ENCODE measurements at places on chromosomes 7 and 10.

GRCh38 chr7:74082770-74083116 lies 861 bp upstream of the LIMK1 start:
- no peak for DNase-seq

DNA sequence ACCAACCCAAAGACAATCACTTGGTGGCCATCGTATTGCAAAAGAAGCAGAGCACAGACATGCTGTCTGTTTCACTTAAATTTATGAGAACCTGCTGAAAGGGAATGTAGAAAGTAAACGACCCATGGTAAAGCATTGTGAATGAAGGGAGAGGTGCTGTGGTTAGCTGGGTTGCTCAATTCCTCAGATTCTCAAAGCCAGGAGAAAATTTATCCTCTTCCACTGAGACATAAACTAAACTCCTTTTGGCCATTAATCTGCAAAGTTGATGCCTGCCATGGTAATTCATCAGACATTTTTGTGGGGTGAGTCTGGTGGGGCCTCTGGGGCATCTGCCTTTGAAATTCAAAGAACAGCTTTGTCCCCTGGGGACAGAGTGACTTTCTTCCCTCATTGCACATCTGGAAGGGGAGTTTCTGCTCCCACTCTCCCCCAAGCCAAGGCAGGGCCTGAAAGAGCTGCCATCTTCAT lies 951.0 kb downstream of the LRMDA start:
- no peak for DNase-seq

- no peak for DNase-seq
Measured at GRCh38 chr10:130807721-130808120, 503.8 kb downstream of the TCERG1L start.

DNA sequence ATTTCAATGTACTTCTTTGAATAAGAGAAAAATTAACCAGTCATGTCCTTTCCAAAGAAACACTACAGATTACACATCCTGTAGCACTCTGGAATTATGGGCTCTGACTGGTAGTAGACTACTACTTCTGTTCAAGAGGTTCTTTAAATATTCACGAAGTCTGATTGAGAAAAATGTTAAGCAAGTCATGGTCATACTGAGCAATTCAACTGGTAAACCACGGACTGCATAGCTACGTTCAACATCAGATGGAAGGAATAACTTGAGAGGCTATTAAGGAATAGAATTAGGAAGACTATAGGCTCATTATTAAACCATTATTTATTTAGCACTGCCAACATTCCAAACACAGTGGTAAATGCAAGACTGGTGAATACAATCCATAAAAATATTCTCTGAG lies 160.8 kb downstream of the IMMP2L start:
- no peak for DNase-seq

GRCh38 chr10:20457649-20458048 lies 439.5 kb downstream of the NEBL start:
- no peak for DNase-seq

- DNase-seq: peak; percentile 64
Measured at GRCh38 chr7:140230516-140230860, 53.7 kb upstream of the KDM7A start.

GRCh38 chr7:91520645-91521044 lies 256.4 kb downstream of the FZD1 start:
- DNase-seq: no peak

DNA sequence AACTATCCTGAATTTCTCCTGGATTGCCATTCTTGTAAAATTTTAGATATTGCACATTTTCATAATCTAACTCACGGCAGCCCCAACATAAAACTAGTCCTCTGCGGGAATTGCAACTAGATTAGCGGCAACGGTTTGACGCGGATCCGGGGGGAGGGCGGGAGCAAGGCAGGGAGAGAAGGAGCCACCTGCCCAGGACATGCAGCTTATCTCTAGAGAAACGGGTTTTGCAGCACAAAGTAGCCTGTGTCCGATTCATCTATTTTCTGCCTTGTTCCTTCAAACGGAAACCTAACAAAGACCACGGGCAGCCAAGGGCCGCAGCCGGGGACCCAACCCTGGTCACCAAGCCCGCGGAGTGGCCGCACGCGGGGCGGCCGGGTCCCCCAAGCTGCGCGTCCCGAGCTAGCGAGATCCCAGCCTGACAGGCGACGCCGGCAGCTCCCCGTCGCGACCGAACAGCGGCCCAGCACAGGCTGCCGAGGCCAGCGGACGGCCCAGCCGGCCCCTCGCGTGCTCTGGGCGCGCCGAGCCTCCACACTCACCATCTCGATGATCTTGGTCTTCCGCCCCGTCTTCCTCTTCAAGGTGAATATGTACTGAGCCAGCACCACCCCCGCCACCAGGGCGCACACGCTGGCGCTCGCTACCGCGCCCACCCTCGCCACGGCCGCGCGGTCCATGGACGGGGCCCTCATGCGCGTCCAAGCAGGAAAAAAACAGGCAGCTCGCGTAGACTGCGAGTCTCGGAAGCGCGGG lies at the start of gene NT5C3A:
TSS of gene NT5C3A (minus strand) at position 754 of the 759 bp plus-strand sequence. CDS start at position 683, 71 bp downstream.
- peak; percentile 13 for DNase-seq

GRCh38 chr10:113849946-113850345 lies 3.9 kb downstream of the DCLRE1A start:
- no peak for DNase-seq

GRCh38 chr10:124142960-124143359 lies 49.6 kb upstream of the CHST15 start:
- no peak for DNase-seq

DNA sequence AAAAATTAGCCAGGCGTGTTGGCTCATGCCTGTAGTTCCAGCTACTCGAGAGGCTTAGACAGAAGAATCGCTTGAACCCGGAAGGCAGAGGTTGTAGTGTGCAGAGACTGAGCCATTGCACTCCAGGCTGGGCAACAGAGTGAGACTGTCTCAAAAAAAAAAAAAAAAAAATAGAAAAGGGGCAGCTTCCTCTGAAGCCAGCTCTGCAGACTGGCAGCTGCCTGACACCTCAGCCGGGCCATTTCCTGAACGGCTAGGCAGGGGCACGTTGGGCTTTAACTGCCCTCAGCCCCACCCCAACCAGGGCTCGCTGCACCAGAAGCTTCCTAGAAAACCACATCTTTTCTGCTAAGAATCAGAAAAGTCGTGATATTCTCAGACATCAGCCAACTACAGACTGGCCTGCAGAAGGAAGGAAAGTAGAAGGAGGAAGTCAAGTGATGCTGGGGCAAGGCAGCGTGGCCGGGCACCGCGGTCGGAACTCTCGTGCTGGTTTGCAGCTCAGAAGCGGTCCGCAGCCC lies 38.0 kb downstream of the PRKAG2 start:
- DNase-seq: peak; percentile 10

GRCh38 chr10:51585742-51586141 lies 113.7 kb downstream of the CSTF2T start:
- no peak for DNase-seq

DNA sequence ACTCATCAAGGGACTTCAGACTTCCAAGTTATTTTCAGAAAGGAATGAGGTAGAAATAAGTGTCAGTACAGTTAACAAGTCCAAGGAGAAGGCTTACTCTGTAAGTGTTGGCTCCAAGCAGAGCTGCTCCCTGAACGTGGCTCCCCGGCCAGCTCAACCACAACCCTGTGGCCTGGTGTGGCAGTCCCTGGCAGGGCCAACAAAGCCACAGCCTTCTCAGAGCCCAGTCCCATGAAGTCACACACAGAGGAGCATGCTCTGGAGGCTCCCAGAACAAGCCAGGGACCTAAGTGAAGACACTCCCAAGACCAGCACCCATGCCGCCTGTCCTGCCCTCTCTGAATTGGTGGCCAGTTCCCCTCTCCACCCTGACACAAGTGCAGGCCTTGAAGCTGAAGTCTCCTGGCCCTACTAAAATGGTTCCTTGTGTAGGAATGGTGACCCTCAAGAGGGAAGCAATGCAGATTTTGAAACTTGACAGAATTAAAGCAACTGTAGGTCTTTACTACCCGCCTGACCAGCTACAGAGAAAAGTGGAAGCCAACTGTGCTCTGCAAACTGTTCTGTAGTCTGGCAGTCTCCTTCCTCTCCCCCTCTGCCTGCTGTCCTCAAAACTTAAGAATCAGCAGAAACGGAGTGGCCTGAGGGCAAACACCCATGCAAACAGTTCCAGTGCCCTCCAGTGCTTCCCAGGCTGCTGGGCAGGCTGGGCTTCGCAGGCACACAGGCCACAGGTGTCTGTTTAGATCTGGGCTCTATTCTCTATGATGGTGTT lies 51.1 kb downstream of the NOD1 start:
- DNase-seq: no peak

DNA sequence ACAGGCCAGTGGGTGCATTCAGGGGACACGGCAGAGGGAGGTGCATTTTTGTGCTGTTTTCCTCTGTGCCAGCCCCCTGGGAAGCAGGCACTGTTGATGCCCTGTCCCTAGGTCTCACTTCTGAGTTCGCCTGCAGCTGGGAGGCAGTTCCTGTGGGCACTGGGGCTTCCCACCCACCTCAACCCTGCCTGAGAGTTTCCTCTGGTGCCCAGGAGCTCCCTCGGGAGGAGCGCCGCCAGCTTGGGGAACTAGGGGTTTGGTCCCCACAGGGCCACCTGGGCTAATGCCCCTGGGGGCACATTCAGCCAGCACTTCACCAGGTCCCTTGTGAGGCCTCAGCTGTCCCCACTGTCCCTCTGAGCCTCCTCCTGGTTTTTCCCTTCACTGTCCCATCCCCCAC lies 178.2 kb upstream of the RHEB start:
- DNase-seq: no peak

- no peak for DNase-seq
Measured at GRCh38 chr7:3636131-3636860, 335.2 kb downstream of the SDK1 start.

DNA sequence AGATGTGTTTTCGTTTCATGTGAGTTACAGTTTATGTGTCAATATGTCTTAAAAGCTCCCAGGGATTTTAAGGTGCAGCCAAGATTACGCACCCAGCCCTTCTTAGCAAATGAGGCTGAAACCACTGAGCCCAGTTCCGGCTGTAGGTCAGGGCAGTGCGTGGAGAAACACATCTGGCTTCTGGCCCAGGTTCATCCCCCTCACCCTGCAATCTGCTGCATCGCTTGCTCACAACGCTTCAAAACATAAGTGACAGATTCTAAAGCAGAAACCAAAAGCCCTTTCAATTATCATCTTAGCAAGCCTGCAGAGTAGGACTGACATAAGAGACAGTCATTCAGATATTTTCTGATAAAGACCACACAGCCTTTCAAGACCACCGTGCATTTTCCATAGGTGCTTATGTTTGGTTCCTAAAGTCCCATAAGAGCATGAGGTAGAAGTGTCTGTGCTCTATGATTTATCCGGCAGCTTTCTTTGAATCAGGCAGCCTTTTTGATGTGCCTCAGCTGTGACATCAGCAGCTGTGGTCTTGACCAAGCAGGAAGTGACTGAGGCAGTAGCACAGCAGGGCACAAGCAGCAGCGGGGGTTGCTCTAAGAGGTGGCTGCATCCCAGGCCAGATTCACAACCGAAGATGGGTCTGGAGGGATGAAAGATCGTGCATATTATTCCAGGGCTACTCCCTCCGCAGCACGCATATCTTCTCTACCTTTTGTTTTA lies 72.1 kb upstream of the LYZL2 start:
- DNase-seq: peak; percentile 40

DNA sequence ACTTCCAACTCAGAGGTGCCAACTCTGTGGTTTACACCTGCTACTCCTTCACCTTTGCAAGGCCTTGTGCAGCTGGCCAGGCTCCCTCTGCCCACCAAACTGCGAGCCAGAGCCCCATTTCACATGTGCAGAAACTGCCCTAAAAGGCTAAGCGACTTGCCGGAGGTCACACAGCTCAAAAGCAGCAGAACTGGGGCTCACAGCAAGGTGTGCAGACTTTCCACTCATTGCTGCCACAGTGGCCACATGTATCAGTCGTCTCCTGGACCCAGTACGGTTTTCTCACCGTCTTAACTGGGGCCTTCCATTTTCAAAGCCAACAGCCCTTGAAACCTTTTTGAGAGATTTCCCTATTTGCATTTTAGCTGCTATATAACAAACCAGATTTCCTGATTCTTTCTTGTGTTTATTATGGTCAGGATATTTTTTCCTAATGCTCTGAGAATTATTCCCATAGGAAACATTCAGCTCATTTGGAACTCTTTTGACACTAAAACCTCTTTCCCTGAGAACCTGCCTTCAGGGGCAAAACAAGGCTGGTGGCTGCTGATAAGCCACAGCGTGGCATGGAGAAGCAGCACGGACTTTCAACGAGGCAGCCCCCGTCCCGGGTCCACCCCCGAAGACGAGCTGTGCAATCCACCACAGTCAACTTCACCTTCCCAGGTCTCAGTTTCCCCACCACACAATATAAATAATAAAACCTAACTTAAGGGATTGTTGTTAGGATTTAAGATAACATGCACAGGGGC lies 29.9 kb downstream of the SORBS1 start:
- no peak for DNase-seq

DNA sequence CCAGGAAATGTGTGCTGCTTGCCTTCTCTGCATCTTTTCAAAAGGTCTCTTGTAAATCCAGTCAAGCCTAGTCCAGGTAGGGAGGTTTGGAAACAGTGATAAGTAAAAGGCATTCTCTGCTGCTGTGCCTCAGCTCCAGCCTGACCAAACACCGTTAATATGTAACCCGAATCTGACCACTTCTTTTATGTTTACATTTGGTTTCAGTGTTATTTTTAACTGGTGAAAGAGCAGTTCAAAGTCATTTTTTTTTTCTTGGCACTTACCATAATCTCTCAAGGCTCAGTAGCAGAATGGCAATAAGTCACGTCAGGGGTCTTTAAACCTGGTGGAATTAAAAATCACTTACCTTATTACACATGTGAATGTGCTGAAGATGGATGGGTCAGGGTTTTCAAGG lies 216.8 kb downstream of the PTEN start:
- no peak for DNase-seq

DNA sequence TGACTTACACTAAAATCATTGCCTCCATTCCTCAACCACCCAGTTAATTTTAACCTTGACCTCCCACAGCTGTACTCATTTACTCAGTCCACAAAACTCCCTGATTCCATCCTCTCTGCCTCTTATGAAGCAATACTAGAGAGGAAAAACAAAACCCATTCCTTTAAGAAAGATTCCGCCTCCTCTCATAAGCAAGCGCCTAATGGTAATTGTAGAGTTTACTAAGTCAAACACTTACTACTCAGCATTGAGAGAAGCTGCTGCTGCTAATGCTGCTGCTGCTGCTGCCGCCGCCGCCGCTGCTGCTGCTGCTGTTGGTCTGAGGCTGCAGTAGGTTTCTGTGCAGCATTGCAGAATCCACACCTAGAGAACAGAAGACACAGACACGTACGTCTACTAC lies 2.1 kb upstream of the ADD3 start:
- no peak for DNase-seq

- no peak for DNase-seq
Measured at GRCh38 chr10:85977642-85978041, 389.0 kb downstream of the GRID1 start.

DNA sequence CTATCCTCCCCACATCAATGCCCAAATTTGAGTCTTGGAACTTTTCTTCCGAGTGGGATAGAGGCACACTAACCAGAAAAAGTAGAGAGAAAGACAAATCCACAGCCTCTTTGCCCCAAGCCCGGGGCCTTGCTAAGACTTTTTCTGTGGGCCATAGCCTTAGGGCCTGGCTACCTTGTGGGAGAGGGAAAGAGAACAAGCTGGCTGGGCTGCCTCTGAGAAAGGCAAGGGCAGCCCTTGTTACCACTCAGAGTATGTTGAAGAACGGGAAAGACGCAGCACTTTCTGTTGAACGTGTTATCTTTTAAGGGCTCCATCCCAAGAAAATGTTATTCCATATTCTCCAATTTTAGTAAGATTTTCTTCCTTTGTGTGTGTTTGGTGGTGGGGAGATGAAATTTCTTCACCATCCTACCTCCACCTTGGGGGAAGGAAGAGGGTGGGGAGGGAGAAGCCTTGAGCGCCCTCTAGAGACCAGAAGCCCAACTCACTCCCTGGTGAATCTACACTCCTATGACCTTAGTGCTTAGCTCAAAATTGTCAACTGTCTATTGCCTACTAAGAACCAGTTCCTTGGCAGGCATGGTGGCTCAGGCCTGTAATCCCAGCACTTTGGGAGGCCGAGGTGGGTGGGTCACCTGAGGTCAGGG lies 3.9 kb upstream of the NRF1 start:
- peak; percentile 21 for DNase-seq

Measured in T-helper 9 cell (primary cell).